ENCODE measurements at places on chromosomes 5 and 9. TPM values are rescaled to one million over a fixed set of nuclear protein-coding genes. Genes with fewer than 3 reads are reported as not detected.

PCDHGA6 gene
- total RNA-seq, result 4.2 TPM

ELOVL7 gene
- total RNA-seq, result 0.18 TPM

INSL4 gene
- total RNA-seq, result not detected

RALGDS gene
- 12.2 TPM for total RNA-seq

NRARP gene
- total RNA-seq, result not detected

DMRTA1 gene
- under 0.01 TPM for total RNA-seq

FAM151B gene
- total RNA-seq, result 2.9 TPM

CARTPT gene
- not detected for total RNA-seq

EIF4E1B gene
- not detected for total RNA-seq

SH3GL2 gene
- total RNA-seq, result under 0.01 TPM

NR5A1 gene
- not detected for total RNA-seq

MSMP gene
- total RNA-seq, result not detected

Measured in IMR-90 (cell line).